Stimulated activated CD8-positive, alpha-beta memory T cell treated with anti-CD3 and anti-CD28 coated beads, Interleukin-2, amount 100 ng/mL, for 48 hours (primary cell): ENCODE measurements at places on chromosomes 2 and 18.

- DNase-seq, result no peak
Measured at GRCh38 chr2:50529600-50530218, 502.2 kb downstream of the NRXN1 start.

DNA sequence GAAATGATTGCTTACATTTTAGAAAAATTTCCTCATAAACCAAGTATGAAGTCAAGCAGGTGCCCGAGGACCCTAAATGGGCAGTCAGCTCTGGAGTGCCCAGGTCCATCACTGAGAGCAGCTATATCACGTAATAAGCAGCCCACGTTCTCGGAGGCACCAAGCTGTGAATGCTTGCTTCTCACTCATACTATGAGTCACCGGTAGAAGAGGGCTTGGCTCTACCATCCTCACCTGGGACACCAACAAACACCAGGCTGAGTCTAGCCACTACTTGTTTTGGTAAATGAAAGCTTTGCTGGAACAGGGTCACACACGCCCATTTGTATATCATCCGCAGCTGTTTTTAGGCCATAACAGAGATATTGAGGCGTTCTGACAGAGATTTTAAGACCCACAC is 207.5 kb downstream of the SEPTIN10 start:
- DNase-seq, result no peak

GRCh38 chr2:85032621-85033020 is 61.7 kb downstream of the KCMF1 start:
- DNase-seq, result no peak

DNA sequence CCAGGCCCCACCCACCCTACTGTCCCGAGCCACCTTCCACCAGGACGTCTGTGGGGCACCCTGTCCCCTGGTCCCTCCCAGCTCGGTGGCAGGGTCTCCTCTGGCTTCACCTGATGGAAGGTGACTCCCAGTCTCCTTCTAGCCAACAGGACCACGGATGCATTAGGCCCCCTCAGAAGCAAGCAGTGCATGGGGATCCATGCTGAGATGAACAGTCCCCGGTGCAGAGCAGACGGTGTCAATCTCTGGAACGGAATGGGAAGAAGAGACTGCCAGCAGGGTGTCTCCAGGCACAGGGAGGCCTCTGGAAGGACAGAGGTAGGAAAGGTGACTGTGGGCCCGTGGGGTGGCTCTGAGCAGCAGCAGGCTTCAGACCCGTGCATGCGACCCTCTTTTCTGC is 65.2 kb upstream of the FZD7 start:
- no peak for DNase-seq

GRCh38 chr18:53142005-53142404 is 802.0 kb downstream of the DCC start:
- DNase-seq, result no peak
